Kasumi-1 (cell line): ENCODE measurements at places on chromosomes 11 and 22.

DNA sequence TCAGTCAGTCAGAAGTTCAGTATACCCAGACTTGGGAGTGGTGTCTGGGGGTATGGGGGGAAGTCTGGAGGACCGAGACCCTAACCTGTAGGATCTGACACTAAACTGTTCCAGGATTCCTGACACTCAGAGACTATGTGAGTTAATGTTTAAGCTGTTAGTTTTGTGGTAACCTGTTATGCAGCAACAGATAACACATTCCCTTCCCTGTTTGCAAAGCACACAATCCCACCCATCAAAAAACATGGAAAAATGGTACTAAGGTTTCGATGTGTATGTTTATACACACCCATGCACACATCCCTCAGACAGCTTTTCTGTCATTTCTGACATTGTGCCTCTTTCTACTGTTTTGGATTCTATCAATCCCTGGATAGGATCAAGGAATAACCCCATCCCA lies 27.6 kb downstream of the ZNF280B start:
- DNase-seq: no peak

GRCh38 chr11:117839936-117840813 lies 15.6 kb upstream of the FXYD2 start:
- DNase-seq: no peak

DNA sequence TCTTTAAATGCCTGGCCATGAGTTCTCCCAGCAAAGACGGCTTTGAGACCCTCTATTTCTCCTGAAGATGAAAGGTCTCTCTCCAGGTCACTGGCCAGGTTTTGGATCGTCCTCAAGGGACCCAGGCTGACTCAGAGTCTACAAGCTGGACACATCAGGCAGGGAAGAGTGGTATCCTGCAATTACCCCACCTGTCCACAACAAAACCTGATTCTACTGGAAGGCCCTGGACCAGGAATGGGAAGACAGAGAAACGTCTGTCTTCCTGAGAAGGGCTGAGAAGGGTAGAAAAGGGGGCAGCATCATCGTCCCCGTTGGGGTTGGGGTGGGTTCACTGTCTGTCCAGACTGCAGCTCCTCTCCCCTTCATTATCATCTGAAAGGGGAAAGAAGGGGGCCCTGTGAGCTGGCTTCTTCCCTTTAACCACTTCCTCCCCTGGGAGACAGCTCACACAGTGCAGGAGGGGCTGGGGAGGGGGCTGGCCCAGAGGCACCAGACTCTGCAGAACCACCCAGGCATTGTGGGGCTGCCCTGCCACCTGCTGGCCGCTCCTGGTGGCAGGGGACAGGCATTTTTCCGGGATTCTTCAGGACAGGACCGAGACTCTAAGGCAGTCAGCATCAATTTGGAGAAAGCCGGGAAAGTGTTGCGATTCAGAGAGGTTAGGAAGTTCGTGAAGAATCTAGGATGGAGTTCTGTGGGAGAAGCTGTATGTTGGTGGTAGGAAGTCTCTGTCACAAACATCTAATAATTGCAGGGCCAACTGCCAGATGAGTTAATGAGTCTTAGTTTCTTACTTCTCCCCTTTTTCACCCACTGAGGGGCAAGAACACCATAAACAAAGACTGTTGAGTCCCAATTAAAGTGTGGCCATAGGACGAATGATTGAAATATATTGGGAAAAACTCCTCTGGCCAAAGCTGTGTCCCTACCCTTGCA lies 57.6 kb downstream of the SYN3 start:
- DNase-seq: peak; percentile 42

GRCh38 chr11:23405350-23405937 lies 545.2 kb upstream of the CCDC179 start:
- no peak for DNase-seq

- peak; percentile 30 for DNase-seq
Observed at GRCh38 chr11:32386770-32387377, 48.5 kb downstream of the WT1 start.

- no peak for DNase-seq
Observed at GRCh38 chr11:65571420-65571819, 918 bp upstream of the FAM89B start.

- no peak for DNase-seq
Observed at GRCh38 chr11:1546077-1546535, 26.0 kb downstream of the DUSP8 start.

- DNase-seq: no peak
Observed at GRCh38 chr11:22263613-22264012, 70.7 kb downstream of the ANO5 start.

DNA sequence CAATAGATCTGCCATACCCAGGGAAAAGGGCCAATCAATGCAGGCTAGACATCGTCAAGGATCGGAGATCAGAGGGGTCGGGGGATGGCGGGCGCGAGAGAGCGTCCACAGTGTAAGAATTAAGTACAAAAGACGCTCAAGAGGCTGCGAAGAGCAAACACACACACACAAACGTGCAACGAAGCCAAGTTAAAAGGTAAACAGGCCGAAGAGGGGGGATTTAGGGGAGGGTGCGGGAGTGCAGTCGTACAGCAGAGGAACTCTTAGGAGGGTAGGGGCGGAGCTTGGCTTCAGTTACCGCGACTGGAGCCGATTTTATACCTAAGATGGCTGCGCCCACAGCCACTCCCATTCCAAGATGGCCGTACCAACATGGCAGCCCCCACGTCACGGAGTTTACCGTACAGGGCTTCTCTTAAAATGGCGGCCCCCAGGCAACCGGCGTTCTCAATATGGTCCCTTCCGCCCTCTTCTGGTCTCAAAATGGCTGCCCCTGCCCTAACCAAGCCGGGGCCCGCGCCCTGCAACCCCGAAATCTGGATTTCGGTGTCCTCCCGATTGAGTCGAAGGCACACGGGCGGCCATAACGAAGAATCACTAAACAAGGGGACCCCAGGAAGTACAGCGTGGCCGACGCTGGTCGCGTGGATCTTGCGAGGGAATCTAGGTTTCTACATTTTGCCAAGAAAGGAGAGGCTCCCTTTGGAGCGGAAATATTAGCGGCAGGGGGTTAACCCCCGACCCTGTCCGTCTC lies 1.9 kb downstream of the GNG3 start:
- no peak for DNase-seq

- DNase-seq: no peak
Observed at GRCh38 chr11:112525270-112525669, 264.6 kb upstream of the PLET1 start.

DNA sequence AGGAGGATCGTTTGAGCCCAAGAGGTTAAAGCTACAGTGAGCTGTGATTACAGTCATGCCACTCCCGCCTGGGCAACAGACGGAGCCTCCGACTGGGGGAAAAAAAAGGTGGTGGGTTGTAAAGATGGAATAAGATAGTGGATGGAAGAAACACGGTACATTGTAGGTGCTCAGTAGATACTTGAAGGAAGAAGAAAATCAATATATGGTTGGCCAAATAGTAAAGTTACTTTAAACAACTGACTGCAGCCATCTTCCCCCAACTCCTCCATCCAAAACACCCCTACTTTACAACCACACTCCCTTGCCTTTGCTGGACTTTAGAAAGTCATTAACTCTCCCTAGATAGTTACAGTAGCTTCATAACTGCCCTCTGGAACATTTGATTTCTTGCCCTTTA lies 2.5 kb upstream of the NUP98 start:
- no peak for DNase-seq

- no peak for DNase-seq
Observed at GRCh38 chr11:75432911-75433321, at the start of gene KLHL35. KLHL35 (minus strand) TSS chr11:75433203; CDS start chr11:75430629, 2,574 bp downstream.

DNA sequence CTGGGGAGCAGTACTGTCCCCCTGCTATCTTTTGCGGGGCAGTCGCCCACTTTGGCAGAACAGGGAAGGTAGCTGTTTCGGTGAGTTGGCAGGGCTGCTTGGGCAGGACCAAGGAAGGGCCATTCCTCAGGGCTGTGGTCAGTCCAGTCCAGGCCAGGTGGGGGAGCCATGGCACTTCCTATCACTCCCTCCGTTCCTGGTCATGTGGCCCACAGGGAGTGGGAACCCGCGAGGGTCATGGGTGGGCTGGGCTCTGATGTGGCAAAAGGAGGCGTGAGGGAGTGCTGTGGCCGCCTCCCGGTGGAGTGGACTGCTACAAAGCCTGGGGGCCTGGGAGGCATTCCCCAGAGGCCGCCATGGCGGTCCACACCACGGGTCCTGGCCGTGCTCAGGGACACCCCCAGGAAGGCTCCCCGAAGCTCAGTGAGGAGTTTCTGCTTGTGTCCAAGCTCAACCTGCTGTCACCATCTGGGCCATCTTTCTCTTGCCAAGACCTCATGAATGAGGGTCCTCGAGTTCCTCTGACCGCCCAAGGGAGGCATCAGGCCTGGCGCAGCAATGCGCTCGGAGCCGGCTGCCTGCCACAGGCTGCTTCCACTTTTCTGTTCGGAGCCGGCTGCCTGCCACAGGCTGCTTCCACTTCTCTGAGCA lies 11.9 kb downstream of the CHID1 start:
- no peak for DNase-seq

- no peak for DNase-seq
Observed at GRCh38 chr11:23944923-23945322, 551.9 kb upstream of the LUZP2 start.

GRCh38 chr11:33924341-33924740 lies 32.5 kb upstream of the LMO2 start:
- DNase-seq: no peak

DNA sequence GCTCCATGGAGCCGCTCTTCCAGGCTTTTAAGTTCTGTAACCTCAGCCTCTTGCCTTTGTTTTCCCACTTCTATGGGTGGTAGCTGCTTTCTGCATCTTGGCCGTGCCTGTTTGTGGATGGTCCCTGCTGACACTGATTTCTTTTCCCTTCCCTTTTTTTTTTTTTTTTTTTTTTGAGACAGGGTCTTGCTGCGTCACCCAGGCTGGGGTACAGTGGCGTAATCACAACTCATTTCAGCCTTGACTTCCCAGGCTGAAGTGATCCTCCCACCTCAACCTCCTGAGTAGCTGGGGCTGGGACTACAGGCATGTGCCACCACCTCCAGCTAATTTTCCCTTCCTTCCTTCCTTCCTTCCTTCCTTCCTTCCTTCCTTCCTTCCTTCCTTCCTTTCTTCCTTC lies 57.7 kb upstream of the EP300 start:
- no peak for DNase-seq

DNA sequence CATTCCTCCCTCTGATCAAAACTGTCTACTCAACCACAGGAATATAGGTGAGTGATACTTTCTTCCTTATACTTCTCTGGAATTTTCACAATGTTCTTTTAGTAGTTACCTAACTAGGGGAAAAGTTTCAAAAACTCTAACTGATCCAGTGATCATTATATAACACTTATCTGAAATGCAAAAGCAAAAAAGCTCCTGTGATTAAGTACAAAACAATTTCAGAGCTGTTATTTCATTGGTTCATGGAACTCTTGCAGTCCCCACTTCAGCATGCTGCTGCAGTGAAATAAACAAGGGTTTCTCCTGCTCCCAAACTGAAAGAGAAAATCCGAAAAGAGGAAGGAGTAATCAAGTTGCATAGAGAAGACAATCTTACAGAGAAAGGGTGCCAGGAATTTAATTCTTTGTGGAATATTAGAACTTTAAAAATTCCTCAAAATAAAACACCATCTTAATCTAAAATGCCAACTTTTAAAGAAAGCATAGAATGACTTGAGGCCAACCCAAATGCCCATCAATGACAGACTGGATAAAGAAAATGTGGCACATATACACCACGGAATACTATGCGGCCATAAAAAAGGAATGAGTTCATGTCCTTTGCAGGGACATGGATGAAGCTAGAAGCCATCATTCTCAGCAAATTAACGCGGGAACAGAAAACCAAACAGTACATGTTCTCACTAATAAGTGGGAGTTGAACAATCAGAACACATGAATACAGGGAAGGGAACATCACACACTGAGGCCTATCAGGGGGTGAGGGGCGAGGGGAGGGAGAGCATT lies 20.3 kb downstream of the PPP2R1B start:
- DNase-seq: no peak

DNA sequence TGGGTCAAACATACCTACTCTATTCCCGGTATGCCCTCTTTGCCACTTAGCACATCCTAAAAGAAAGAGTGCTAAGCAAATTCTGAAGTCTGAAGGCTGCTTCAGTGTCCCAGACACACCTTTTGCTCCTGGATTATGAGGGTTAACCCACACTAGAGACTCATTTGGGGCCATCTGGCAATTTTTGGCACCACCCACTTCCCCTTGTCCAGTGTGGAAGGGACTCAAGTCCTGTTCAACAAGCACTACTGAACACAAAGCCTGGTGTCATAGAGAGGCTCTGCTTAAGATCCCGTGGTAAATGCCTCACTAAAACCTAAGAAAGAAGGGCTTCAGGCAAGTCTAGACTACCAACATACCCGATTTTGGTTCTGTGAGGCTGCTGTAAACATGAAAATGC lies 85.8 kb downstream of the SERGEF start:
- DNase-seq: no peak

DNA sequence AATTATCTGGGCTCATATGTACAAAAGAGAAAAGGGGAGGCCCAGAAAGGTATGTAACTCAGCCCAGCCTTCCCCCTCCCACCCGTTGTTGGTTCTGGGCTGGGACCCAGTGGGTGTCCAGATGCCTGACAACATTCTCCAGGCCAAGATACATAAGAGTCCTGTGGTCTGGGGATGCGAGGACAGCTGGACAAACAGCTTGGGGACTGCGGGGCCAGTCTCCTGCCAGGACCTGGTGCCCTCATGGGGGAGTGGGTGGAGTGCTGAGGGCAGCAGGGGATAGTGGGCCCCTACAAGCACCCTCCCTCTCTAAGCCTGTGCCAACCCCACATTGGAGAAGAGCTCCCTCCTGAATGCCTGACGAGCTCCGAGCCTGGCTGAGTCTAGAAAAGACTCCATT lies 3.5 kb upstream of the SLC22A6 start:
- DNase-seq: no peak

DNA sequence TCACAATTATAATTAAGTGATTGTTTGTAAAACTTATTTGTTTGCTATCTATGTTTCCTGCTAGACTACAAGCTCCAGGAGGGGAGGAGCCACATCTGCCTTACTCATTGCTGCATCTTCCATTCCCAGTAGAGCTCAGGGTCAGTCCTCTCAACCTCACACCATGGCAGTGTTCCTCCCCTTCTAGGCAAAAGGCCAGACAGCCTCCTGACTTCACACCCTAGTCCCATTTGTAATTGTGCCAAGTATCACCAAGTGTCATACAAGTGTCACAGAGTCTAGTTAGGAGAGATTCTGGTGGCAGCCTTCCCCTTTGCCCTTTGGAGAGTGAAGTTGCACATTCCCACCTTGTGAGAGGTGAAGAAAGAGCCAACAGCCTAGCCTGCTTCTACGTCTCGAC lies 490.4 kb downstream of the INSC start:
- DNase-seq: no peak

GRCh38 chr11:26896719-26897118 lies 97.2 kb upstream of the FIBIN start:
- no peak for DNase-seq
